ENCODE measurements at places on chromosomes 12 and 14.

DNA sequence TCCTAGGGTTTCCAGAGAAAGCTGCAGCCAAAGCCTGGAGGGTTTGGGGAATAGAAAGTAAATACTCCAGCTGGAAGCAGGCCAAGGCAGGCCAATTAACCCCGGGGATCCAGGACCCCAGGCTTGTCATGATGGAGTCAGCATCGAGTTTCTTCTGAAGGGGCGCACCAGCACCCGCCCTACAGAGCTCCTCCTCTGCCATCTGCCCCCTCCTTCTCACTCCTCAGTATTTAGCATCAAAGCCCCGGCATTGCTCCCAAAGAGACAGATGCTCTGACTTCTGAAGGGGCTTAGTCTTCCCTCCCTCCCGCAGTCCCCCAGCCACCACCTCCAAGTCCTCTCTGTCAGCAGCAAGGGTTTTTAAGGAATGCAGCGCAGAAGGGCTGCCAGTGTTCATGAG lies 285.1 kb upstream of the NOS1 start:
- DNase-seq = no peak
- H3K4me3 ChIP-seq = no peak overlapping the region
- peaks cover 56% of the 10 kb centered on the region for H3K27me3 ChIP-seq
- no peaks in the 10 kb centered on the region for H3K36me3 ChIP-seq
- H3K4me1 ChIP-seq = no peaks in the 10 kb centered on the region
- no peak overlapping the region for H3K27ac ChIP-seq

DNA sequence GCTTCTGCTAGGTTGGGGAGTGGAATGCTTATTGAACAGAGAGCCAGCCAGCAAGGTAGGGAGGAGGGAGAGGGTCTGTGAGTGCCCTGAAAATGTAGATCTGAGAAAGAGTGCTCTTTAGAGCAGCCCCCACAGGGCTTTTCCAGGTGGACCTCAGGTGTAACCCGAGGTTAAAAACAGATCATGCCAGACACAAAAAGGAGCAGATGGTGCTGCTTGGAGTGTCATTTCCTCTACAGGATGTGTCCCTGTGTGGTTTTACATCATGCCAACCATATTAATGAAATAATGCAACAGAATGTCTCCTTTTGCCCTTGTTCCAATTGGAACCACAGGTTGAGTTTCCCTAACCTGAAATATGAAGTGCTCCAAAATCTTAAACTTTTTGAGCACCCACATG lies 6.4 kb downstream of the SUSD6 start:
- no peak overlapping the region for H3K4me3 ChIP-seq
- H3K27ac ChIP-seq = no peak overlapping the region
- H3K4me1 ChIP-seq = peaks cover 7% of the 10 kb centered on the region
- no peak for DNase-seq
- no peaks in the 10 kb centered on the region for H3K27me3 ChIP-seq

- DNase-seq = peak; percentile 57
- peak overlapping the region; percentile 70 for H3K4me3 ChIP-seq
- H3K36me3 ChIP-seq = no peaks in the 10 kb centered on the region
- H3K27me3 ChIP-seq = no peaks in the 10 kb centered on the region
- H3K27ac ChIP-seq = no peak overlapping the region
- H3K4me1 ChIP-seq = peaks cover 10% of the 10 kb centered on the region
Measured at GRCh38 chr14:26598081-26598671, 343 bp upstream of the NOVA1 start.

GRCh38 chr12:131007031-131007739 lies 53.5 kb downstream of the ADGRD1 start:
- no peaks in the 10 kb centered on the region for H3K4me1 ChIP-seq
- H3K27me3 ChIP-seq = peaks cover 97% of the 10 kb centered on the region
- no peak overlapping the region for H3K27ac ChIP-seq
- H3K36me3 ChIP-seq = no peaks in the 10 kb centered on the region
- no peak overlapping the region for H3K4me3 ChIP-seq
- DNase-seq = no peak

DNA sequence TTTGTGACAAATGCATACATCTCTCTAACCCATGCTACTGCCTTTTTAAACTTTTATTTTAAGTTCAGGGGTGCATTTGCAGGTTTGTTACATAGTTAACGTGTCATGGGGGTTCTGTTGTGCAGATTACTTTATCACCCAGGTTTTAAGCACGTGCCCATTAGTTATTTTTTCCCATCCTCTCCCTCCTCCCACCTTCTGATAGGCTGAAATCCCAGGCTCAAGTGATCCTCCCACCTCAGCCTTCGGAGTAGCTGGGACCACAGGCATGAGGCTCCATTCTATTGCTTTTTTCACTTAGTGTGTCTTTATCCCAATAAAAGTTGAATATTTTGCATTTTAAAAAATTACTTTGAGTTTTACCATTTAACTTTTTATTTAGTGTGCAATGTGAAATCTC lies 68.9 kb downstream of the BAZ1A start:
- no peaks in the 10 kb centered on the region for H3K4me1 ChIP-seq
- no peak overlapping the region for H3K27ac ChIP-seq
- H3K4me3 ChIP-seq = no peak overlapping the region
- no peak for DNase-seq
- no peaks in the 10 kb centered on the region for H3K27me3 ChIP-seq

DNA sequence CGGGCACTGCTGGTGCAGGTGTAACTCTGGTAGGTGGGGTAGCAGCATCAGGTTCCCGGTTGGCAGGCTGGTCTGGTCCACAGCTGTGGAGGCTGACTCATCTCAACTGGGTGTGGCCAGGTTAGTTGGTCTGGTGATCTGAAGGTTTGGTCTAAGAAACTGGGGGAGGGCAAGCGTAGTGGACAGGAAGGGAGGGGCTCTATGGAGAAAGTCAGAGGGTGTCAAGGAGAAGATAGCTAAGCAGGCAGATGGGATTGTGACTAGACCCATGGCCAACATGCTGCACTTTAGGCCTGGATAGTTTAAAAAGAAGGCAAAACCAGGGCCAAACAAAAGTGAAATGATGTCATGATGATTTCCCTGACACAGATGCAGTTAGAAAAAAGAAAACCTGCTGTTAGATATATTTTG lies 7.9 kb downstream of the TRIM9 start:
- peak overlapping the region; percentile 35 for H3K27ac ChIP-seq
- H3K4me1 ChIP-seq = peaks cover 13% of the 10 kb centered on the region
- no peaks in the 10 kb centered on the region for H3K27me3 ChIP-seq
- no peaks in the 10 kb centered on the region for H3K36me3 ChIP-seq

- H3K4me1 ChIP-seq = no peaks in the 10 kb centered on the region
- no peak overlapping the region for H3K4me3 ChIP-seq
Measured at GRCh38 chr12:32072102-32072501, 34.5 kb upstream of the BICD1 start.
